Stimulated activated CD8-positive, alpha-beta memory T cell treated with anti-CD3 and anti-CD28 coated beads, Interleukin-4, amount 100 ng/mL, for 4 hours (primary cell): ENCODE measurements at places on chromosomes 1 and 21.

GRCh38 chr1:233452724-233453123, 125.2 kb downstream of the MAP3K21 start:
- DNase-seq = no peak

- no peak for DNase-seq
Measured at GRCh38 chr1:59595774-59596173, 219.0 kb upstream of the HOOK1 start.

DNA sequence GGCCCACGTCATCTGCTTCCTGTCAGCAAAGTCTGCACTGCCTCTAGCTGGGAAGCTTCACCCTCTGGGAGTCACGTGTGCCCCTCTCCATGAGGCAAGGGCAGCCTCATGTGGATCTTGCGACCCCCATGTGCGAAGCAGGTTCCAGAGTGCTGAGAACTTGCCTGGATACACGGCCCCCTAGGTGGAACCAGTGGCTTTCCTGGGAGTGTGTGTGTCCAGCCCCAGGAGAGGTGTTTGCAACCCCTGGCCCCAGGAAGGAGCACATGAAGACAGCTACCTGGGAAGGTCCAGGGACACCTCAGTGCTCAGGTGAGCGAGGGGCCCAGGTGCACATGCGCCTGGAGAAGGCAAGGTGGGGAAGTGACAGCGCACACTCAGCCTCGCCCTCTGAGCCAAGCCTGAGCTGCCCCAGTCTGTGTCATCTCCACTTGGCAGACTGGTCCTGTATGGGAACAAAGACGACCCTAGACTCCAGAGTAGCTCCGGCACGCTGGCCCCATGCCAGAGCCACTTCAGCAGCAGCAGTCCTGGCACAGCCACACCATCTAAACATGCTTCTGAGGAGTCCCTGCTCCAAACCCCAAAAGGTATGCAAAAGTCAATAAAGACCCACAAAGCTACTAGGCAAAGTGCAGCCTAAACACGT, 8.9 kb downstream of the LSS start:
- DNase-seq = no peak

GRCh38 chr1:213656039-213656438, 331.7 kb upstream of the PROX1 start:
- DNase-seq = no peak

DNA sequence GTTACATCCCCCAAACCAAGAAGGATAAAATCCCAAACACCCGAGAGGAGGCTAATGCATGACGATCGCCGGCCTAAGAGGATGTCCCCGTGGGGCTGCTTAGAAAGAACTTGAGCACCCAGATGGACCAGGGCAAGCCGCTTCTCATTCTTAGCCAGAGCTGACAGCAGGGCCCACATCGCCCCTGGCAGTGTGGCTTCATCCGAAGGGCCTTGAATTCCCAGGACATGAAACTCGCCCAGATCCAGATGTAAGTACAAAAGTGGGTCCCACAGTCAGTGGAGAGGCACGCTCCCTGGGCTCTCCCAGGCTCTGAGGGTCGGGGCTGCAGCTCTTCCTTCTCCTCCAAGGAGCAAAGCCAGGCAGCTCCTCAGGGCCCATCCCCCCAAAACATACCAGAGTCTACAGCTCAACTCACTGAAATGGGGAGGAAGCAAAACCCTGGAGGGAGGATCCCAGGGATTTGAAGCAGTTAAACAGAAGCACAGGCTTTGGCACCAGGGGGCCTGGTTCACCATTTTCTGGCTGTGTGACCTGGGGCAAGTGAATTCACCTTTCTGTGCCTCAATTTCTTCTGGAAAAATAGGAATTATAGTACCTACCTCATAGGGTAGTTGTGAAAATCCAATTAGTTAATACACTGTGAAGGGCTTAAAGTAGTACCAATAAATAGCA, 85.6 kb downstream of the MAN1C1 start:
- DNase-seq = no peak

GRCh38 chr21:21076491-21076890, 78.3 kb downstream of the NCAM2 start:
- no peak for DNase-seq

DNA sequence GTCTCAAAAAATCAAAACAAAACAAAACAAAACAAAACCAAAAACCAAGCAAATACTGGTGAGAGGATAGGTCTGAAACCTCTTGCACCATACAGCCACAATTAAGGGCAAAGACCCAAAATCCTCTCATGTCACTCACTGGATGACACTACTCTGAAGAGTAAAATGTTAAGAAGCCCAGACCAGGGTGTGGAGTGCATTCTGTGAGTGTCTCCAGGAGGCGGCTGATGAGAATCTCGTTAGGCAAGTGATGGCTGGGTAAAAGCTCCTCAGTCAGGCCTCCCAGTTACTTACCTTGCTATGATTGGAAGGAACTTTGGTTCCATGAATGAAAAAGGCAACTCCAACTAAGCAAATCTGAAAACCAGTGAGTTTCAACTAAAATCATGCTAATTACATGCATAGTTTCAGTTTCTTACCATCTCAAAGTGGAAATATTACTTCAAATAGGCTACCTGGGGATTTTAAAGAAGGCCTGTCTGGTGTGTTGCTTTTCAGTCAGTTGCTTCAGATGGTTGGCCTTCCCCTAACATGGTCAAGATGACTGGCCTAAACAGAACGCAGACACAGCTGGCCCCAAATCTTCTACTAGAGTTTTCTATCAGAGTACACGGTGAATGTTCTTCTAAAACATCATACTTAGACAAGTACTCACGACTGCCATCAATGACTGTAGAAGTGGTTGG, 95.1 kb downstream of the KIAA0319L start:
- DNase-seq = no peak

- DNase-seq = no peak
Measured at GRCh38 chr1:223811634-223812101, 34.1 kb downstream of the TP53BP2 start.

DNA sequence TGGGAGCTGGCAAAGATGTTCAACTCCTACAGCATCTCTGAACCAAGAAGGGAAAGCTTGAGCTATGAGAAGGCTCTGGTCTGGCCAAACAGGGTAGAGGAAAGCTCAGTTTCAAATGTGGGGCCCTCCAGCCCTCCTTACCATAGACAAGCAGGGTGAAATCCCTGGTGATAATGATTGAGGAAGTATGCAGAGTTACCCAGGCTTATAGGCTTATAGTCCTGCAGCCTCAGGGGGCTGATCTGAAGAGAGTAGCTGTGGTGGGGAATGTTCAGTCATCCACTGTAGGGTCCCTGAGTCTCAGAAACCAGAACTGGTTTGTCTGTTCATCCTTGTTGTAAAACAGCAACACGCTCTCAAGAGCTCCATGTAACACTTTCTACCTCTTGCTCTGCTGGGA, 19.8 kb upstream of the LY9 start:
- DNase-seq = no peak

- DNase-seq = no peak
Measured at GRCh38 chr1:219227360-219228057, 53.8 kb downstream of the LYPLAL1 start.

DNA sequence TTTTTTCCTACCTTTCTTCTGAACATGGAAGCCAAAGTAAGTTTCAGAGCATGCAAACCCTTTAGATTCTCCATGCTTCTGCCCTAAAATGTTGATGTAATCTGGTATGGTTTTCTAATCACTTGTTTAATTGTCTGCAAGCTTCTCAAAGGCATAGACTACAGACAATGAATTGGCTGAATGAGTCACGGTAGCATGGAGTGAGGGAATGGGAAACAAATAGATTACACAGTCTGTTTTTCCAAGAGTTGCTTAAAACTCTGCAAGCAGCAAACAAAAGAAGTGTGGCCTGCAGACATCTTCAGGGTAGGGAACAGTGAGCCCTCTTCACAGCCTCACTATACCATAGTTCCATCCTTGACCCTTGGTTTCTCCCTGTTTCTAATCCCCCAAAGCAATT, 326.0 kb downstream of the BARHL2 start:
- DNase-seq = no peak

- DNase-seq = no peak
Measured at GRCh38 chr21:15966231-15966630, 236.4 kb downstream of the USP25 start.

GRCh38 chr1:100300691-100301090, 34.7 kb downstream of the RTCA start:
- no peak for DNase-seq

DNA sequence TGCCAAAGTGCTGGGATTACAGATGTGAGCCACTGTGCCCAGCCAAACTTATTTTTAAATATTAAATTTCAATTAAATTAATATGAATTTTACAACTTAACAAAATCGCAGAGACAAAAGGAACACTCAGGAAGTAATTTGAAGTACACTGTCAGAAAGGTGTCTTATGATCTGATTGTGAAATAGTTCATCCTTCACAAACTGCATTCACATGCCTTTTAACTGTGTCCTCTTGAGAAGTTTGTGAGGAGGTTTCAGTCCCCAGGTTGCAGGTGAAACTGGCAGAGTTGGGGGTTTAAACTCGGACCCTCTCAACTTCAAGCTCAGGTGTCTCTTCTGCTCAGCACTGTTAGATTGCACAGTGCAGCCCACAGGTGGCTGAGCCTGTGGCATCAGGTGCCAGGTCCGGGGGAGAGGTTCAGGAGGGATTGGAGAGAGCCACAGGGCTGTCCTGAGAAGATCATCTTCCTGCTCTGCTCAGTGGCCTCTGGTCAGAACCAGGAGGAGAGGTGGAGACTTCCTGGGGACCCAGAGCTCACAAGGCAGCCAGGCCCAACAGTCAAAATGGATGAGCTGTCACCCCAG, 152.3 kb upstream of the RAB4A start:
- DNase-seq = no peak

DNA sequence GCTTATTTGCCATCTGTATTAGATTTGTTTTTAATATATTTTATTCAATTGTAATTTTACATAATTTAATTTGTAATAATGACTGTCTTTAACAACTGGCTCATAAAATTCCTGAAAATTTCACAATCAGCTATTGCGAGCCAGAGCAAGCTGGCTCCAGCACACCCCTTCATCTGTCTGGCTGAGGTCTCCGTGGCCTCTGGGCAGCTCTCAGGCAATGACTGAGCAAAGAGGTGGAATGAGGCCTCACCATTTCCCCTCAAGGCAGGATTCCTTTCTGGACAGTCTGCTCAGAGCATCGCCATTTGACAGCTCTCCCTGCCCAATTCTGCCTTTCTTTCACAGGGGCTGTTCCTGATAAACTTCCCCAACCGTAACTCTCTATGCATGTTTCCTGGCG, 5.8 kb upstream of the KANK4 start:
- DNase-seq = no peak

DNA sequence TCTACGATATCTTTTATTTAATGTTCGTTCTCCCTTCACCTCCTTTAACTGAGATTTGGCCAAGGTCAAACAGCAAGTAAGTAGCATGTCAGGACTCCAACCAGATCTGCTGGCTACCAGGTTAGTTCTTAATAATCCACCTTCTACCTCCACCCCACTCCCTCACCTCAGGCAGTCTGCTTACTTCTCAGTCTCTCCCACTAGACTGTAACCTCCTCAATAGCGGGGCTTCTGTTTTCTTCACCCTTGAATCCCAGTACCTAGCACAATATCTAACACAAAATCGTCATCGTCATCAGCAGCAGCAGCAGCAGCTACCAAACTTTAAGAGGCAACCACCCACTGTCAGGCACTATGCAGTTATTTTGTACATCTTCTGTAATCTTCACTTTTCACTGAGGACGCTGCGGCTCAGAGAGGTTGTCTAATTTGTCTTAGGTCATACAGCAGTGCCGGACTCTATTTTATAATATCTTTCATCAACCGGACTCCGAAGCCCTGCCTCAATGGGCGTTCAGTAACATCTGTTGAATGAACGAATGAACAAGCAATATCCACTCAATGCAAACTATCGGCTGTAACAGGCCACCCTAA, 859 bp upstream of the MAGI3 start:
- DNase-seq = no peak

- DNase-seq = no peak
Measured at GRCh38 chr1:209696673-209697072, 8.0 kb upstream of the HSD11B1 start.

DNA sequence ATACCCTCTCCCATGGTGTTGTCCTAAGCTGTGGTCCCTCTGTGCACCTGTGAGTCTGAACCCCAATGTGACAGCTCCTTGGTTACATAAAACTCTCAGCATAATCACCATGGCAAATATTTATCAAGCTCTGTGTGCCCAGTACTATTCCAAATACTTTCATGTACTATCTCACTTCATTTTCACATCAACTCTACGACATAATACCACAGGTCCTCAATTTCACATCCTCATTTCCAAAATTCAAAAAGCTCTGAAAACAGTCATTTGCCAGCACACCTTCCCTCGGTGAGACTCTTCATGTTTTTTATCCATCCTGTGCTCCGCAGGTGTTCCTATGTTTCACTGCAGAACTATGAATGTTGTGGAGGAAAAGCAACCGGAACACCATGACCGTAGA, 12.4 kb upstream of the CREG1 start:
- DNase-seq = no peak

DNA sequence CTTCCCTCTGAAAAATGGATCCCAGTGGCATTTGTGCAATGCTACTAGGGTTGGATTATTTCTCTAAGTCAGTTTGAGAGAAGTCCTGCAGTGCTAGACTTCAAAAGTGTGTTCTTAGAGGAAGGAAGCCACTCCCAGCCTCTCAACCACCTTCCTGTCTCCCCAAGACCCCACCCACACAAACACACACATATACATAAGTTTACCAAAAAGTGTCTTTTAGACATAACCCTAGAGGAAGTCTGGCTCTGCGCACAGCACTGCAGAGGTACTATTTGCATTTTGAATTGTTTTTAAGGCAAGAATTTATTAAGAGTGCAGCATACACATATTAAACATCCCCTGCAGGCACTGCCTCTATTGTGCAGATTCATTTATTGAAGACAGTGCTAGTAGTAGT, 127.3 kb downstream of the HHIPL2 start:
- DNase-seq = no peak

DNA sequence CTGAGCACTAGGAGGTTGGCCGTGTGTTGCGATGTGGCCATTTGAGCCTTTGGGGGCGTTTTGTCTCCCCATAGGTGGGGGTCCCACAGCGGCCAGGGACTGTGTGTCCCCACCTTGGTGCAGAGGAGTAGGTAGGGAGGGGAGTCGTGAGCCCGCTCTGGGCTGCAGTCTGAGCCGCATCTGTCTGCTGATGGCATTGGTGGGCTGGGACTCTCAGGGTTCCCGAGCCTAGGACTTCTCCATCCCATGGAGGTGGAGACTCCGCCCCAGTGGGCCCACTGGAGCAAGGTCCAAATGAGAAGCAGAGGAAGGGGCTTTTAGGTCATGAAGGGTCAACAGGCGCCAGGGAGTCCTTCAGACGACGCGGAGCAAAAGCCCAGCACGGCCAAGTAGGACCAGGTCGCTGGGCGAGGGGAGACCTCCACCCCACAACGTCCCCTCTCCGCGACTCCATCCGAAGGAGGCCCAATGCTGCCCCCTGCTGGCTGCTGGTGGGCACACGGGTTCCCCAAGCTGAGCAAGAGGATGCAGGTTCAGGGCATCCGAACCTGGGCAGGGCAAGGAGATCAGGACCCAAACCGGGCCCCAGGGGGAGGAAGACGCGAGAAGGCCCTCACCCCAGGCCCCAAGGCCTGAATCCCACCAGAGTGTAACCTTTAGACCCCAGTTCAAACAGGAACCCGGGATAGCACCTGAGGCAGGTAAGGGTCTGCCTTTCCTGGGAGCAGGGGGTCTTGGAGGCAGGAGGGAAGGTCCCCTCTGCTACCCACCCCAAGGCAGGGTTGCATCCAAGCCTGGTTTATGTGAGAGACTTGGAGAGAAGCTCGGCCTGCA, 14.9 kb downstream of the TTC34 start:
- DNase-seq = peak; percentile 63

GRCh38 chr1:175564119-175564518, 179.3 kb downstream of the TNR start:
- no peak for DNase-seq

GRCh38 chr1:23019863-23020625, 776 bp downstream of the KDM1A start:
- no peak for DNase-seq

- no peak for DNase-seq
Measured at GRCh38 chr1:151860504-151861187, 7.1 kb upstream of the THEM5 start.
